ENCODE measurements at places on chromosomes 1 and 21.

DNA sequence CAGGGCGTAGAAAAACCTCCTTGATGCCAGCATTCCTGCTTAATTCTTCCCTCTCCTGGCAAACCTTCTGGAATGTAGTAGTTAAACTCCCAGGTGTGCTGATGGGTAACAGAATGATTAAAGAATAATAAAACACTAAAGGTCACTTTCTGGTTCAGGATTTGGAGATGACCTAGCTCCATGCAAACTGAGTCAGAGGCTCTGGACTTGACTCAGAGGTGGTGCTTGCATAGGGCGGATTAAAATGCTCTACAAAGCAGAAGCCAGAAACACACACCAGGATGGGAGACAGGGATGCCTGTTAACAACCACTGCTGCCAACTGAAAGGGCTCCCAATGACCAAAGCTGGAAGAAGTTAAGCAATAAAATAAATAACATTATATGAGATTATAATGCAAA lies 41.5 kb downstream of the KRTAP19-8 start:
- no peak for DNase-seq

DNA sequence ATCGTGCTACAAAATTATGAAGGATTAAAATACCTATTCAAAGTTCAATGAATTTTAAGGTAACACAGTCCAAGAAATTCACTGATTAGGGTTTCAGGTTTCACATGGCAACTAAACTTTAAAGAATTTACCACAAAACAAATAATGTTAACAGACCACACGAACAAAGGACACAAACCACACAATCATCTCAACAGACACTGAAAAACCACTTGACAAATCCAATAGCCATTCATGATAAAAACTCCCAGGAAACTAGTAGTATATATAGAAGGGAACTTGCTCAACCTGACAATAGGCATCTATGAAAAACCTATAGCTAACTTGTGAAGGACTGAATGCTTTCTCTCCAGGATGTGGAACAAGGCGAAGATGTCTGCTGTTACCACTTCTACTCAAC lies 21.1 kb upstream of the SH2D5 start:
- DNase-seq = no peak

DNA sequence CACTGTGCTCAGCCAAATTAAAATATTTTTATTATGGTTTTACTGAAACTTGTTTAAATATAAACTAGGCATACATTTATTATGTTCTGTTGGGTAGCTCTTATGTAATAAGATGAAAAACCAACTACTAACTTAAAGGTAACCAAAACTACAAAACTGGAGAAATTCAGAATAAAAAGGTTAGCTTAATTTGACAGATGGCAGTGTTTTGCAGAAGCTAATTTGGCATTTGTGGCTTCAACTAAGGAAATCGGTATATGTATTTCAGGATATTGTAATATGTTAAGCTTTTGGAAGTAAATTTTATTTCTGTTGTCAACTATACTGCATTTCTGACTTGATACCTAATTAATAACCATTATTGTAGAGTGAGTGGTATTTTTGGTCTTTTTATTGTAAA lies 18.8 kb downstream of the USP25 start:
- no peak for DNase-seq

DNA sequence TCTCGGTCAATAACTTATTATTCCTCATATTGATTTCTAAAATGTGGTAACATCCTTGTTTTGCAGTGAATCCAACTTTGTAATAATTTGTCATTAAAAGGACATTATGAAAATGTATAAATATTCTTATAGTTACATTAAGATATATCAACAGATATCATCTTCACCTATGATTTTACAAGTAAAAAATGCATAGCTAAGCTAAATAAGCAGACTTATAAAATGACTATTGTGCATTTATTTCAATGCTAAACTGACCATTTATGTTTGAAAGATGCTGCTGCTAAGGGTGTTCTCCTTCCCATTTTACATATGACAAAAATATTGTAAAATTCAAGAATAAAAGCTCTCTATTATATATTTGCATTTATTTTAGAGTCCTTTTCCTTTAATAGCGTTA lies 7.8 kb downstream of the PROX1 start:
- no peak for DNase-seq

DNA sequence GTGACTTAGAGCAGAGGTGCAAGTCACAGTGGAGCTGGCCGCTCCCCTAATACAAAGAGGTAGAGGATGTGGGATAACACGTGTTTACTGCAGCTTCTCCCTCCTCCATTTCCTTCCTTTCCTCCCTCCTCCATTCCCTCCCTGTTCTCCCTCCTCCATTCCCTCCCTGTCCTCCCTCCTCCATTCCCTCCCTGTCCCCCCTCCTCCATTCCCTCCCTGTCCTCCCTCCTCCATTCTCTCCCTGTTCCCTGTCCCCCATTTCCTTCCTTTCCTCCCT lies 124.0 kb downstream of the CRYAA start:
- no peak for DNase-seq

- no peak for DNase-seq
Observed at GRCh38 chr1:211375146-211375818, 48.6 kb downstream of the TRAF5 start.

- DNase-seq = no peak
Observed at GRCh38 chr1:28926629-28927265, 12.4 kb downstream of the EPB41 start.

DNA sequence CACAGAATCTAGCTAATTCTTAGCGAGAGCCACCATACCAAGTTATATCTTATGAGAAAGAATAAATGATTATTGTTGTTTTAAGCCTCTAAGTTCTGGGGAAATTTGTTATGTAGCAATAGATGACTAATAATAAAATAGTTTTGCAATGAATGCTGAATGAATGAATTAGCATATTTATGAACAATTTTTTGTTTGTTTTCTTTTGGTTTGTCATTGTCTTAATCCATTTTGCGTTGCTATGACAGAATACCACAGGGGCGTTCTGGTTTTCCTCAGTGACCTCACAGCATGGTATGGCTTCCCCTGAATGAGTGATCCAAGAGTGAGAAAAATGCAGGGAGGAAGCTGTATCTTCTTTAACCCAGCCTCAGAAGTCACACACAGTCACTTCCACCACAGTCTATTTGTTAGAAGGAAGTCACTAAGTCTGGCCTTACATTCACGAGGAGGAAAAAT lies 53.8 kb upstream of the HPDL start:
- no peak for DNase-seq

DNA sequence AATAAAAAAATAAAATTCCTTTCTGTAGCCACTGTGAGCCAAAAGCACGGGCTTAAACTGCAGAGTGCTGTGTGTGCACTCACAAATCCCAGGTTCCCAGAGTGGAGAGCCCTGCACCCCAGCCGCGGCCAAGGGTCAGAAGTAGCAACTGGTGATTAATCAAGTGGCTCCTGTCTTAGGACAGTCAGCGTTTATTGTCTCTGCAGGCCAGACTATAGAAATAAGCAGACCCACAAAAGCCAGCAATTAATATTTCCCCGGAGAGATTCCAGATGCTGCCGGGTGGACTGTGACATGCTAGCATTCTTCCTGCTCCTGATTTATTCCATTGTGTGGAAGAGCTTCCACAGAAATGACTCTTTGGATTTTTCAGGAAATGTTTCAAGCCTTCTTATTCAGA lies 412.2 kb downstream of the KIF26B start:
- DNase-seq = no peak

- no peak for DNase-seq
Observed at GRCh38 chr1:236948381-236948780, 55.9 kb downstream of the MT1HL1 start.

- DNase-seq = no peak
Observed at GRCh38 chr1:63845346-63845745, 71.5 kb downstream of the ROR1 start.

DNA sequence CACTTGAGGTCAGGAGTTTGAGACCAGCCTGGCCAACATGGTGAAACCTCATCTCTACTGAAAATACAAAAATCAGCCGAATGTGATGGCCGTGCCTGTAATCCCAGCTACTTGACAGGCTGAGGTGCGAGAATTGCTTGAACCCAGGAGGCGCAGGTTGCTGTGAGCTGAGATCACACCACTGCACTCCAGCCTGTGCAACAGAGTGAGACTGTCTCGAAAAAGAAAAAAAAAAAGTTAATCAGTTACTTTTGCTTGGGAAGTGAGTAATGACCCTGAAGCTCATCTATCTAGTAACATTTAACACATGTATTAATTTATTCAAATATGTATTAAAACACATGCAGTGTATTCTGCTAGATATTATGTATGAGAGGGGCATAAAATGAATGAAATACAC lies 49.4 kb downstream of the ZNF326 start:
- DNase-seq = no peak

DNA sequence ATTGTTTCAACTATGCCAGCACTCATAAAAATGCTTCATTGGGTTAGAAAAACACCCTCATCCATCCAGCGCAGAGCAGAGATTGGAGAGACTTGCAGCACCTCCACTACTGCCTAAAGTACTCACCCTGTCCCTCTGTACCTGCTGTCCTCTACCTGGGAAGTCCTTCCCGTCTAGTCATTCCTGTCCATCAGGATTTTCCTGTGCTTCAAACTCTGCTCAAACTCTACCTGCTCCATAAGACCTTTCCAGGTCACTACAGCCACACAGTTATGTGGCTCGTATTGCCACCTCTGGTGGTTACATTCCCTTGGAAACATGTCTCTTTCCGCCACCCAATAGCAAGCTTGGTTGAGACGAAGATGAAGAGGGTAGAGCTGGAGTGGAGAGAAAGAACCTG lies 7.2 kb downstream of the OVGP1 start:
- DNase-seq = no peak

DNA sequence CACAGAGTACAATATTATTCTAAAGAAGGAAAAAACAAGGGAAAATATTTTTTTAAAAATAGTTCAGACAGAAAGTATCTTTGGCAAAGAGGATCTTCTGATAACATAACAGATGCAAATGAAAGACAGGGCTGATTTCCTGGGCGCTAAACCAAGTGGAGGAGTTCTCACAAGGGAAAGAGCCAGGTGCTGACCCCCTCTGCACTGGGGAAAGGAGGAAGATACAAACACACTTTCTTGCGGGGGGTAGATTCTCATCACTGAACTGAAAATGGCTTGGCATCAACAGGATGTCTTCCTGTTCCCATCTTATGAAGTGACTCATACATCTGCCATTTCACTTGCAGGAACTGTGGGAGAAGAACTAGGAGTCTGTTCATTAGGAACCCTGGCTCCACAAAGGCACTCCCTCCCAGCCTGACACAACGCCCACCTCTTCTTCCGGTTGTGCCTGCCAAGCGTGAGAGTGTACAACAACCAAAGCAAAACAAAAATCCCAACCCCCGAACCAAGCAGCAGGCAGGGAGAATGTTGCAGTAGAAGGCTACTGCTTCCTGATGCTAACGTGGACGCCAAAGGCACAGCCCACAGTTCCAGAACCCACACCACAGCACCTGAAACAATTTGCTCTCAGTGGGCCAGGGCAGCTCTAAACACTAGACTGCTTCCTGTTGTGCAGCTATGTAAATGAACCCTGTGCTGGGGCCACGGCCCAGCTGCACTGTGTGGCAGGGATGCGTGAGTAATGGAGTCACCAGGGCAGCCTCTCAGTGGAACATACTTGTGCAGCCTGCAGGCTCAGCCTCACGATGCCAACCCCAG lies 51.0 kb downstream of the GADD45A start:
- no peak for DNase-seq

DNA sequence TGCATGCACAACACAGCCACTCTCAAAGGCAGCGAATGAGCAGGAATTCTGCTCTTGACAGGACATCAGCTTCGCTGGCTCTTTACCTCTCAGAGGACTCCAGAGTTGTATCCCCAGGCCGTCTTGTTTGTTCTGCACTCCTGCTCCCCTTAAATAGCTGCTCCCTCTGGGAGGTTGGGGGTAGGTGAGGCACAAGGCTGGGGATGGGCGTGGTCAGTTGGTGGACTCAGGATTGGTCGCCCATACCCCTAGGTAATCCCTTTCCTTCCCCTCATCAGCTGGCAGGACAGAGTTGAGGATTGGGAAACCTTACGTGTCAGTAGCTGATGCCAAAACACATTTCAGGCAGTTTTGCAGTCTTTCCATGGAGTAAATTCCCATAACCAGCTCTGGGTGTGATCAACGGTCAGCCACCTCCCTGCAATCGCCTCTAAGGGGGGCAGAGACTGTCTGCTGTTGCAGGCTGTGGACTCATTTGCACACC lies at the start of gene PLA2G2A:
Gene PLA2G2A, minus strand, starts transcription at position 125 of the 484 bp plus-strand sequence. CDS start 845 bp downstream, outside the sequence.
- no peak for DNase-seq

DNA sequence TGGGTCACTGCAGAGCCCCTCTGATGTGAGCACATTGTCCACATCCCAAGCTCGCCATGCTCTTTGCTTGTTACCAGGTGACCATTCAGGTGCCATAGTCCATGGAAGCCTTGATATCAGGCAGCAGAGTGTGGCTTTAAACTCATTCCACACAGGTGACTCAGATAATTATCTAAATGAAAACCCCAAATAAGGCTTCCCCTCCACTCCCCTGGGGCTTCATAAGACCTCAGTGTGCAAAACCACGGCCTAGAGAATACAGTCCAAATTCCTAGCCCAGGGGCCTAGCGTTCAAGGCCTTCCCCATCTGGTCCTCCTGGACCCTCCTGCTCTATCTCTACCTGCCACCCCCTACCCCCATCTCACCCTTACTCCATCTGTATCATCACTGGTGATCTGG lies 97.1 kb downstream of the ARHGEF10L start:
- DNase-seq = no peak

DNA sequence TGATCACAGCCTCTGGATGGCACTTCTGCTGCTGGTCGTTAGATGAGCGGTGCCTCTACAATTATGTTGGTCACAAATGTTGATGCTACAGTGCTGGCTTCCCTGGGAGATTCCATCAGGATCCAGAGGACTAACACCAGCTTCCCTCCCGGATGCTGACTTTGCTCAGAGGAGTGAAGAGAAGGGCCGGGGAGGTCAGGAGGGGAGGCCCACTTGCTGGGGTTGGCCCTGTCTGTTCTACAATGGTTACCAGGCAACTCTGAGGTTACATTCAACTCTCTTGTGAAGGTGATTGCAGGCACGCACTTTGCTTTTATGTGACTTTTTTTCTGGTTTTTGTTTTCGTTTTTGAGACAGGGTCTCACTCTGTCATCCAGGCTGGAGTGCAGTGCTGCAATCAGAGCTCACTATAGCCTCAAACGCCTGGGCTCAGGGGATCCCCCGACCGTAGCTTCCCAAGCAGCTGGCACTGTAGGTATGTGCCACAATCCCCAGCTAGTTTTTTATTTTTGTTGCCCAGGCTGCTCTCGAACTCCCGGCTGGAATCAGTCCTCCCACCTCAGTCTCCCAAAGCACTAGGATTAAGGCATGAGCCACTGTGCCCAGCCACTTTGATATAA lies 112.5 kb downstream of the ADSS2 start:
- no peak for DNase-seq

GRCh38 chr1:233490488-233490887 lies 123.4 kb upstream of the KCNK1 start:
- no peak for DNase-seq
